Common myeloid progenitor, CD34-positive (primary cell): ENCODE measurements at places on chromosomes 6 and 20.
A peak's percentile ranks its signal among the peaks of the same experiment; 100 is the strongest.

- DNase-seq: peak; percentile 2
Observed at GRCh38 chr6:106894978-106895702, 79.4 kb downstream of the CD24 start.

DNA sequence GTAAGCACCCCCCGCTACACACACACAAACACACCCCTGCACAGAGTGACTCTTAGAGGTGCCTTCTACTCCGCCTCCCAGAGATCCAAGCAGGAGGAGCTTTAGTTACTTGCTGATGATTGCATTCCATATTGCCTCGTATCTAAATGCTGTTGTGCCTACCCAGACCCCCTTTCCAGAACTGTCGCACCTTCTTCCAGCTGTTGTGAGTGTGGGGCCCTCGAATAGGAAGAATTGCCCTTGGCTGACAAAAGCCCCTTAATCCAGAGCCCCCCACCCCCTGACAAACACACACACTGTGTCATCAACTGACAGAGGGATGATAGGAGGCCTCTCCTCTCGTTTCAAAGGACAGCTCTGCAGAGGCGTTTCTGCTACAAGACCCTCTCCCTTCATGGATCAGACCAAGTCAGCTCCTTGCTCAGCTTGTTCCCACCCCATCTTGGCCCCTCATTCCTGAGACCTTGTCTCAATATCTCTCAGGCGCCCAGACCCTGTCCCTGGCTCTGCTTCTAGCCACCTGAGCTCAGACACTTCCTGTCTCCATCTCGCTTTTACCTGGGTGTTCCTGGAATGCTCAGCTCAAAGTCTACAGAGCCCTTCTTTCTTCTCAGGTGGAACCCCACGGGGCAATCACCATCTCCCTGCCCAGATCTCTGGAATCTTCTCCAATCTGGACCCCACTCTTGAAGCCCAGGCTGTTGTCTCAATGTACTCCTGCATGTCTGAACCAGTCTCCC, 4.0 kb upstream of the VSX1 start:
- DNase-seq: no peak

- DNase-seq: peak; percentile 95
Observed at GRCh38 chr20:62501801-62502495, 26.2 kb upstream of the GATA5 start.

DNA sequence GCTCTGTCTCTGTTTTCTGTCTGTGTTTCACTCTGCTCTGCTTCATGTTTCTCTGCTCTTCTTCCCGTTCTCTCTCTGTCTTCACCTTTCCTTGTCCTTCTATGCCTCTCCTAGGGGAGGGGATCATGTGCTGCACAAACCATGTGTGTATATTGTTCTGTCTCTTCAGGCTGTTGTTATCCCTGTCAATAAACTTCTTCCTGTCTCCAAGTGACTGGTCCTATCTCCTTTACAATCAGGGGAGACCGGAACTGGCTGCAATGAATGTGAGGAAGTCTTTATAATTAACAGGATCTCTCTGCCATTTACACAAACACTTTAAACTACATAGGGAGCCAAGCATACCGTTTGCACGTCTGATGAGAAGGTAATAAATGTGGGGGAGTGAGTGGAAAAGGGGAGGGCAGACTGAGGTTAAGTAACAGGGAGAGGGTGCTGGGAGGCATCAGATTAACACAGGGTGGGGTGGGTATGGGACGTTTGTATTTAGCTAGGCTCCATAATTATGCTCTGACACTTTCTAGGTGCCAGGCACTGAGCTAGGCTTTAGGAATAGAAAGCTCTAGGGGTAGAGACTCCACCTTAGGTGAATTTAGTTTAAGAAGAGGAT, 626.1 kb downstream of the DHX35 start:
- DNase-seq: no peak

DNA sequence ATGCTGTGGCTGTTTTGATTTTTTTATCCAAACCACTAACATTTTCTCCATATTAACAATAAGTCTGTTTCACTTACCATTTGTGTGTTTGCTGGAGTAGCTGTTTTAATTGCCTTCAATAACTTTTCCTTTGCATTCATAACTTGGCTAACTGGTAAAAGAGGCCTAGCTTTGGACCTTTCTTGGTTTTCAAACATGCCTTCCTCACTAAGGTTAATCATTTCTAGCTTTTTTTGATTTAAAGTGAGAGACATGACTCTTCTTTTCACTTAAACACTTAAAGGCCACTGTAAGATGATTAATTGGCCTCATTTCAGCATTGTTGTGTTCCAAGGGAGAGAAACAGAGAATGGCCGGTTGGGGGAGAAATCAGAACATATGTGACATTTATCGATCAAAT, 2.9 kb downstream of the WFDC12 start:
- DNase-seq: no peak

DNA sequence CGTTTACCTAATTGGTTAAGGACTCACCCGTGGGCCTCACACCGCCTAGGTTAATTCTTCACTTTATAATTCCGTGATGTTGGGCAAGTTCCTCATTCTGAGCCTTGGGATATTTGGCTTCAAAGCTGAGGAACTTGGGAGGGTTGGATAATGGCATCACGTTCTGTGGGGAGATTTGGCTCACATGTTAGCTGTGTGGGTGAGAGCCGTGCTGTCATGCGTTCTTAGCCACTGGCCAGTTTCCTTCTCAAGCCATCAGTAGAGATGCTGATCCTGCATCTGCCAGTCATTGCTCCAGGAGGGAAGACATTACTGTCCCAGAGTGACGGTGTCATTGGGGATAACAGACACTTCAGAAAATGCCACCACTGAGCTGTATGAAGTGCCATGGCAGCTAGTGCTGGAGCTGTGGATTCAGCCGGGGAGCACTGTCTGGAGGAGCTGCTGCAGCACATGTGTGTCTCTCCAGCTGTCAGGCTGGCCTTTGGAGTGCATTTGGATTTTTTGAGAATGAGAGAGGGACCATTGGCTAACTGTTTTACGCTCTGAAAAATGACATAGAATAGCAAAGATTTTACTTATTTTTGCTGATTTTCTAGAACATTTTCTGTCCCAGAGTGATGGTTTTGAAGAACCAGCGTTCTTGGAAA, 16.5 kb downstream of the IGF2R start:
- DNase-seq: no peak

DNA sequence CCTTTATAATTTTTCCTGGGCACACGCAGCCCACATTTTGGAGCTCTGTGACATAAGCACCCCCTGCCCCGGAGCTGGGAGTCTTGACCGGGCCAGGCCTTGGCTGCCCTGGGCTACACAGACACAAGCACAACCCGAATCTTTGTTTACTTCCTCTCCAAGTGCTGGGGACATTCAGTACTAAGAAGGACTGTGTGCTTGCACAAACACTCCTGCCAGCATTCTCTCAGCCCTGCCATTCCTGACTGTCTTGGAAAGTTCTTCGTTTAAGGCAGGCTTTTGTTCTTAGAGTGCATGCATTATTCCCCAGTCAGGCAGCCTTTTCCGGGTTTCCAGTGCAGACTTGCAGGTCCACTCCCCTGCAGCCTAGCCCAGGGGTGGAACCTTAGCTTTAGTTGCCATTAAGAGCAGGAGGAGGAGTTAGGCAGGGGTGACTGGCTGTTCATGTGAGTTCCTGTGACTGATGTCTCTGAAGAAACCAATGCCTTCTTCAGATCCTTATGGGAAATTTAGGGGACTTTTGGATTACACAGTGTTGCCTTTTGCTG, 28.6 kb downstream of the FOXO3 start:
- peak; percentile 32 for DNase-seq

GRCh38 chr6:137116807-137117206, 56.6 kb downstream of the IL22RA2 start:
- DNase-seq: no peak
